ENCODE measurements at places on chromosomes 5 and 9.

DNA sequence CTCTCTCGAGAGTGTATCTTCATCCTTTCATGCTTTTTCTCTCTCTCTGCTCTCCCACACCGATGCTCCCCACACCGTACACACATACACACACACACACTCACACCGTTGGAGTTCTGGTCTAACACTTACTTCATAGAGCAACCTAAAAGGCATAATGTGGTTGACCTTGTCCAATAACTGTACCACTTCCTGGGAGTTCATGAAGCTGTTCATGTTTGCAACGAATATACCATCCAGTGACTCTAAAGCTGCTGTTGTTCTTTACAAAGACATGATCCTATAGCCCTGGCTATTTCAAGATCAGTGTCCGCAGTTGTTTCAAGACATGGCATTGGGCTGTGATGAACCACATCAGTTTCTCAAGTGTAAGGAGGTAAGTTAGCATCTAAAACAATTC is 10.0 kb downstream of the MEF2C start:
- no peak for DNase-seq

DNA sequence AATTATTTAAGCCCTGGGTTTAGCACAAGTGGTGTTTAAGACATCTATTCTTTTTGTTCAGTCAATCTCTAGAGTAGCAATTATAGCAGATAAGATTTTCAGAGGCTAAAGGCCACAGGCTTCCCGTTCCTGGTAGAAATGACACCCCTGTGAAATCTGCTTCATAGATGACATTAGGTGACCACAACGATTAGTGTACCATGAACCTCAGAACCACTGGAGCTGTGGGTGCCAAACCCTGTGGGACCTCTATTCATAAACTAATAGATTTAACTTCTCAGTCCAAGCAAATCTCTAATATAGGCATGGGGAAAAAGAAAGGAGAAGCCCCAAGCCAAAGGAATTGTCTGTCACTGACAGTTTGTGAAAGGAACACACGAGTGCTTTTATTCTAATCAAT is 207.4 kb downstream of the ARRDC3 start:
- DNase-seq = no peak

DNA sequence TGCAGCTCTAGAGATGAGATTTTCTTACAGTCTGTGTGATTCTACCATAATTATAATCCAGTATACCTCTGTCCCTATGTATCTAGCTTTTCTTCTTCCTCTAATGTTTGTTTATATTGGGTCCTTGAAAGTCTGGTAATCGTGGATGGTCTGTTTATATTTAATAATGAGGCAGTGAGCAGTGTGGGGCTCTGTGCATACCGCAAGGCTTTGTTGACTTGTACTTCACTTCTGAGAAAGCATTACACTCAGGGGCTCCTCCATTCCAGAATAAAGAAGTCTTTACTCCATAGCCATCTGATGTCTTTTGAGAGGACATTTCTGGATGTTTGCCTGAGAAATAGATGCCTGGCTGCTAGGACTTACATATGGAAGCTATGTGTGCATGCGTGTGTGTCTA is 4.5 kb upstream of the MPDZ start:
- DNase-seq = peak; percentile 8

DNA sequence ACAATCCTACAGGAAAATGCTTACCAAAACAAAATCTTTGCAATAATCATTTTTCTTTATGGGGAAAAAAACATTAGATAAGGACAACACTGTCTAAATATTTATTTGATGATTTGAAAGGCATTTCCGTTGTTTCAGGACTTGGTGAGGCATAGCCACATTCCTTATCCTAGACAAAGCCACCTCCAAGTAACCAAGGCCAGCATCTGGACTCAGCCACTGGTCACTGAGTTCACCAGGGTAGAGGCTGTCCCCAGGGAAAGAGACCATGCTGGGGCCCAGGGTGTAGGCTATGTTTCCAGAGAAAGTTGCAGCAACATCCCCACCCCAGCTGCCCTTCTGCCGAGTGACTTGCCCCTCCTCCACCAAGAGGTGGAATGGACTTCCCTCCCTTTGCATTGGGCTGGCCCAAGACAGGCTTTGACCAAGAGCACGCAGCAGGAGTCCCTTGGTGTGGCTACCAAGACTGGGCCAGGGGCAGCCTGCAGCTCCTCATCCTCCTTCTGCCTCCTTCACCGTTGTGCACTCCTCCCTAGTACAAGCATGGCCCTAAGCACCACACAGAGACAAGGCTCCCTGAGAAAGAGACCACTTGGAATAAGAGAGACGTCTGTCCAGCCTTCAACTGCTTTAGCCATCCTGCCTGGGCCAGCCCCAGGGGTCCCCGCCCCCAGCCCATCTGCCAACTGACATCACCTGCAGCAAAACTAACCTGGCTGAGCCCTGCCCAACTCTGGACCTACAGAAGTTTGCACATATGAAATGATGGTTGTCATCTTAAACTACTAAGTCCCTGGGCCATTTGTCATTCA is 68.1 kb upstream of the SPIN1 start:
- no peak for DNase-seq

GRCh38 chr5:163269624-163270023 is 167.8 kb upstream of the CCNG1 start:
- DNase-seq = peak; percentile 50
